ENCODE measurements at places on chromosomes 5 and 9. TPM values are rescaled to one million over a fixed set of nuclear protein-coding genes. Genes with fewer than 3 reads are reported as not detected.

Gene SLC6A7
- total RNA-seq: not detected

Gene PLAA
- 26.8 TPM for total RNA-seq

Gene ZNG1C
- total RNA-seq: 12.9 TPM

DNA sequence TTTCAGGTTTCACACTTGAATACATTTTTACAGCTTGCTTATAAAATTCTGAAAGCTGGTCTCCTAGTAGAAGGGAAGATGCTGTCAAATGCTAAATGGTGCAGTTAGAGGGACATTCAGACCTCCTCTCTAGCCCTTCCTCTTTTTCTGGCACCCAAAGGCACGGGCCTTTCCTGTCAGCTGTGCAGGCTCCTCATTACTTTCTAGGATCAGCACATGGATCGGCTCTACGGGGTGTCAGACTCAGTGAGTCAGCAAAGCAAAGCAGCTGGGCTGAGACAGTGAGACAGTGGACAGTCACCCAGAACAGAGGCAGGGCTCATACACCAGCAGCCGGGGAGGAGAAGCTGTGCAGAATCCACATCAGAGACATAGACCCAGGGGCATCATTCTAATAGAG is 80.0 kb upstream of the TNC start:
- DNase-seq: no peak

- DNase-seq: no peak
These were observed 133.6 kb upstream of the PITX1 start for GRCh38 chr5:135167634-135168033.

GRCh38 chr9:105206821-105207699 is 37.4 kb upstream of the SLC44A1 start:
- DNase-seq: no peak

GRCh38 chr9:88322906-88323566 is 65.2 kb upstream of the SPIN1 start:
- no peak for DNase-seq

DNA sequence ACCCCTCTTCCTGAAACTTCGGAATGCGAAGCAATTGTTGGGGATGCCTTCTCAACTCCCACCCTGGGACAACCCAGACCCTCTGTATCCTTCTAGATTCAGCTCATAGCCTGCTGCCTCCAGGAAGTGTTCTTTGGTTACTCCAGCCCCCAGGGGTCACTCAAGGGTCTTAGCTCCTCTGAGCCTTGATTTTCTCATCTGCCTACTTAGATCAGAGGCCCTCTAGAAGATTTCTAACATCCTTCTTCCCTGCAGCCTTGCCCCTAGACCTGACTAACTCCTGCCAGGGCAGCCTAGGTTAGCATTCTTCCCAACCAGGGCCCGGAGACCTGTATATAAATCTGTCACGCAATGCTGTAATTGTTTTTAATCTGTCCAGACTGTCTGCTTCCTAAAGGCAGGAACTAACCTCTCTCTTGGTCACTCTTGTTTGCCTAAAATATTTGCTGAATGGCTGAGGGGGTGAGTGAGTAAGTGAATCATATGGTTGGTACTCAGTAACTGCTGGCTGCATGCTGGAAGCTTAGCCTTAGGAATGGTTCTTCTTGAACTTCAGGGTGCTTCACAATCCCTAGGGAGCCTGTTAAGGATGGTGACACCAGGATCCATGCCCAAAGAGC is 8.2 kb downstream of the GALNT10 start:
- DNase-seq: no peak

DNA sequence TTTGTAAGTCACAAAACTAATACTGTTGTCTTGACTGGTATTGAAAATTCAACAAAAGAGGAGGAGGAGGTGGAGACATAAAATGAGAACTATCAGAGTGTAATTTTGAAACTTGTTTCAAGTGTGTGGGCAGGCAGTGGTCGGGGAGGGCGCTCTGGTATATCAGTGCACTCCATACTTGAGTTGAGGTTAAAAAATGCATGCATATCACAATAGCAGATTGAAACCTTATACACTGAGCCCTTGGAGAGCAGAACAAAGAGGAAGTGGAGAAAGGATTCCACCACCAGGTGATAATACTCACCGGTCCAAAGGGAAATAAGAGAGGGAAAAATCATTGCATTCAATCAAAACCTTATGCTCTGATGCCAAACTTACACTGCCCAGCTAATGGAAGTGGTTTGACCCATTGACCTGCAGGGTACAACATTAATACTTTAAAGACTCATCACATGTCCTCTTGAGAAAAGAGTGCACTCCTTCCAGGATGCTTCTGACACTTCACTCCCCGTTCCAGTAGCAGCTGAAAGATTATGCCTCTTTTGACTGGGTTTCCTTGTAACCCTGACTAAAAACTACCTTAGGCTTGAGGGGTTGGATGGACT is 79.5 kb upstream of the FAM169A start:
- no peak for DNase-seq

DNA sequence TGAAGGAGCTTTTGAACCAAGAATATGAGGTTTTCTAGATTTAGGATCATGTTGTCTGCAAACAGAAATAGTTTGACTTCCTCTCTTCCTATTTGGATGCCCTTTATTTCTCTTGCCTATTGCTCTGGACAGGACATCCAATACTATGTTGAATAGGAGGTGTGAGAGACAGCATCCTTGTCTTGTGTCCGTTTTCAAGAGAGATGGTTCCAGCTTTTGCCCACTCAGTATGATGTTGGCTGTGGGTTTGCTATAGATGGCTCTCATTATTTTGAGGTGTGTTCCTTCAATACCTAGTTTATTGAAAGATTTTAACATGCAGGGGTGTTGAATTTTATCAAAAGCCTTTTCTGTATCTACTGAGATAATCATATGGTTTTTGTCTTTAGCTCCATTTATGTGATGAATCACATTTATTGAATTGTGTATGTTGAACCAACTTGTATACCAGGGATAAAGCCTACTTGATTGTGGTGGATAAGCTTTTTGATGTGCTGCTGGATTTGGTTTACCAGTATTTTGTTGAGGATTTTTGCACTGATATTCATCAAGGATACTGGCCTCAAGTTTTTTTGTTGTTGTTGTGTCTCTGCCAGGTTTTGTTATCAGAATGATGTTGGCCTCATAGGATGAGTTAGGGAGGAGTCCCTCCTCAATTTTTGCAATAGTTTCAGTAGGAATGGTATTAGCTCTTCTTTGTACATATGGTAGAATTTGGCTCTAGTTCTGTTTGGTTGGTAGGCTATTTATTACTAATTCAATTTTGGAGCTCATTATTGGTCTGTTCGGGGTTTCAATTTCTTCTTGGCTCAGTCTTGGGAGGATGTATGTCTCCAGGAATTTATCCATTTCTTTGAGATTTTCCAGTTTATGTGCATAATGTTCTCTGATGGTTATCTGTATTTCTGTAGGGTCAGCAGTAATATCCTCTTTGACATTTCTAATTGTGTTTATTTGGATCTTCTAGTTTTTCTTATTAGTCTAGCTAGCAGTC is 41.2 kb upstream of the IFNE start:
- no peak for DNase-seq

DNA sequence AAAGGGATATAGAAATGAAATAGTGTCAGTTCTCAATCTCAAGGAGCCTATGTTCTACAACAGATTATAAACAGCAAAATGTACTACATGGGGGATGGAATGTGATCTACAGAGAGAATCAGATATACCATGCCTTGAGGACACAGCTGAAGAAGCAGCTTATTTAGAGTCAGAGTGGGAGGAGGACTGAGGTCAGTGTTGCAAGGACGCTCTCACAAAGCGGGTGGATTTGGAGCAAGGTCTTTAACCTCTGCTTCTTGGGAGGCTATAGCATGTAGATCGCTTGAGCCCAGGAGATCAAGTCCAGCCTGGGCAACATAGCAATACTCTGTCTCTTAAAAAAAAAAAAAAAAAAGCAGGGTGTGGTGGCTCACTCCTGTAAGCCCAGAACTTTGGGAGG is 32.8 kb upstream of the PLIN2 start:
- no peak for DNase-seq

DNA sequence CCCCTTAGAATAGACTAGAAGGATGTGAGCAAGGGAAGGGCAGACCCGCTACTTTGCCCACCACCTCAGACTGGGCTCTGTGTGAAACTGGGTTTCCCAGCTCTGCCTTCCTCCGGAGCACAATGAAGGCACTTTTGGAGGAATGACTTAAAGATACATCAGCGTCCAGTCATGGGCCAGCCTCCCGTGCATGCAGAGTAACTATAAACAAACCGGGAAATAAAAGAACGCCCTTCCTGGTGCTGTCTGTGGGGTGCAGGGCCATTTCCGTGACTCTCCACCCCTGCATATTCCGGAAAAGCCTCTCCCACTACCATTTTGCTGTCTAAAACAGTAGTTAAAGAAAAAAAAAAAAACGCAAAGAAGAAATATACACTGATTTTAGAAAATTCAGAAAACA is 165.9 kb upstream of the IRX4 start:
- DNase-seq: no peak
